ENCODE measurements at places on chromosomes 2 and 18.
A peak's percentile ranks its signal among the peaks of the same experiment; 100 is the strongest.

DNA sequence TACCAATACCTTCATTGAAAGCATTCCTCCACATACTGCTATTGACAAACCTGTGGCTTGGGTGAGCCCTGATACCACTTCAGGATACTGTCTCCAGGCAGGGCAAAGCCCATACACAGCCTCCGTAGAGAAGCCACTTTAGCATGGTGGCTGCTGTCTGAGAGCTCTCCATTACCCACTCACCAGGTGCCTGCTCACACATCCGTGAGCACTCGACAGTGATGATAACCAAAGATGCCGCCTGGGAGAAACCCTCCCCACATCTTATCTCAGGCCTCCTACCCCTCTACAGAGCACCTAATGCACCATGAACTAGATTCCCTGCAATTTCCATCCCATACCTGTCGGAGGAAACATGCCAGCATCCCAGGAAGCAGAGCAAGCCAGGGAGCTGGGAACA, 57.6 kb upstream of the KLHL29 start:
- no peak for DNase-seq

- no peak for DNase-seq
These were observed 94.0 kb downstream of the BIRC6 start for GRCh38 chr2:32450851-32451250.

DNA sequence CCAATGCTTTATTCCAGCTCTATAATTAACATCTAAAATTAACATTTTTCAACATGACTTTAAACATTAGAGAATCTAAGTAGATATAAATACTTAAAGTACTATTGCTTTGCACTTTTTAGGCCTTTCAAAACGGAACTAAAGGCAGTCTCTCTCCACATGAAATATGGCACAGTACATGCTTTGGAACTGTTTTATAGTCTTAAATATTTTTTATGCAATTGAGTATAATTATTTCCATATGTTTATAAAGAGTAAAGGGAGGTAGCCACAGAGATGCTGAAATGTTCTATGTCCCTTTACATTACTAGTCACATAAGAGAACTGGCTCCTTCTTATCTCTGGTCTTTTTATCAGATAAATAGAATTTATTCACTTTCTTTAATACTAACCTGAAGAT, 674.0 kb downstream of the PLCL1 start:
- DNase-seq: no peak

GRCh38 chr2:205762881-205763280, 80.6 kb downstream of the NRP2 start:
- no peak for DNase-seq

GRCh38 chr2:10335046-10335840, 32.5 kb downstream of the HPCAL1 start:
- no peak for DNase-seq

GRCh38 chr18:5057386-5058348, 139.4 kb downstream of the AKAIN1 start:
- DNase-seq: peak; percentile 23

All from SHP77 treated with DMSO at 0.1 percent for 48 hours (cell line).